ENCODE measurements at places on chromosomes 6 and 20.

GRCh38 chr20:13474467-13474866 is 164.3 kb downstream of the TASP1 start:
- no peak for DNase-seq

DNA sequence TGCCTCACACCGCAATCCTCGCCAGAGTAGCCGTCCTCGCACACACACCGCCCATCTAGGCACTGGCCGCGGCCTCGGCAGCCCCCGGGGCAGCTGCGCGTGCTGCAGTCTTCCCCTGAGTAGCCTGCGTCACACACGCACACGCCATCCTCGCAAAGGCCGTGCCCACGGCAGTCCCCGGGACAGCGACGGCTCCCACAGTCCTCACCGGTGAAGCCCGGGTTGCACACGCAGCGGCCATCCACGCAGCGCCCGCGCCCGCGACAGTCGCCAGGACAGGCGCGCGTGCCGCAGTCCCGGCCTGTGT is 13.1 kb downstream of the TNXB start:
- no peak for DNase-seq

GRCh38 chr6:163298079-163298830 is 116.3 kb upstream of the QKI start:
- DNase-seq, result no peak

- no peak for DNase-seq
These were observed 147.0 kb downstream of the FOXA2 start for GRCh38 chr20:22437354-22437753.

- DNase-seq, result no peak
These were observed 24.2 kb upstream of the TMX4 start for GRCh38 chr20:8043687-8044282.

- no peak for DNase-seq
These were observed 201.7 kb upstream of the PLCB4 start for GRCh38 chr20:8867038-8867740.

GRCh38 chr6:96917098-96917497 is 7.4 kb upstream of the KLHL32 start:
- no peak for DNase-seq

GRCh38 chr20:58344741-58345140 is 35.2 kb downstream of the RAB22A start:
- DNase-seq, result no peak

- DNase-seq, result no peak
These were observed 7.5 kb downstream of the BCAS1 start for GRCh38 chr20:54062812-54063280.

- DNase-seq, result no peak
These were observed 357.7 kb downstream of the PREX1 start for GRCh38 chr20:48470141-48470540.

DNA sequence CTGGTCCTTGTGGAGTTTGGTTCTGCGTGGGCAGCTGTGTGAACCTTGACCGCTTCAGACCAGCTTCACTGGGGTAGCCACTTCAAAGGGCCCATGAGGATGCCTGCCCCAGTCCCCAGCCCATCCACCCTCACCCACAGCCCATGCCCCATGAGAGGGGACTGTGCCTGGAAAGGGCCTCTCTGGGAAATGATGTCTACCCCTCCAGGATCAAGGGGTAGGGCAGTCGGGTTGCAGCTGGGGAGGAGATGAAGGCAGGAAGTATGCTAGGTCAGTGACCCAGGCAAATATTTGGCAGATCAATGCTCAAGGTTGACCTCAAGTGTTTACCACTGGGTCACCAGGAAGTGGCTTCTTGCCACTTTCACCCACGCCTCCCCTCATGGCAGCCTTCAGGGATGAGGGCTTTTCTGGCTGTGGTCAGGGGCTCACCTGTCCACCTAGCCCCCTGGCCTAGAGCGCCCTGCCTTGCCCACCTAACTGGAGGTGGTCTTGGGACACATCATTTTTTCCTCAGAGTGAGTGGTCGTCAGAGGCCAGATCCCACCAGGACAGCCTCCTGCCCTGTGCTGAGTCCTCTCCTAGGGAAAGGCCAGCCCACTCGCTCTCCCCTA is 109.5 kb downstream of the SNX5 start:
- DNase-seq, result no peak

- no peak for DNase-seq
These were observed 92.5 kb downstream of the SESN1 start for GRCh38 chr6:109002051-109002697.

DNA sequence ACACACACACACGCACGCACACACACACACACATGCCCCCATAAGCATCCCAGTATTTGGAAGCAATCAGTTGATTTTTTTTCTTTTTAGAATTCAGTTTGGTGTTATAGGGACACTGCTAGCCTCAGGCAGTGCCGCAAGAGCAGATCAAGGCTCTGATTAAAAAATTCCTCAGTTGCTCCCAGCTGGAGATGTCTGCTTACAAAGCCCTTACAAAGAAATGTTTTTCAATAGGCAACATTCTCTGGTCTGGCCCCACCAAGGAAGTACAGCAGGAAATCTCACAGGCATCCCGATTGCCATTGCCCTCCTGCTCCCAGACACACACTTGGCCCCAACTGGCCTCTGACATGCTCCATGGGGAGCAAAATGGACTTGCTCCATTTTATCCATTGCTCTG is 22.9 kb upstream of the CD83 start:
- DNase-seq, result no peak

- no peak for DNase-seq
These were observed 227.5 kb upstream of the MYLIP start for GRCh38 chr6:15901141-15902115.

DNA sequence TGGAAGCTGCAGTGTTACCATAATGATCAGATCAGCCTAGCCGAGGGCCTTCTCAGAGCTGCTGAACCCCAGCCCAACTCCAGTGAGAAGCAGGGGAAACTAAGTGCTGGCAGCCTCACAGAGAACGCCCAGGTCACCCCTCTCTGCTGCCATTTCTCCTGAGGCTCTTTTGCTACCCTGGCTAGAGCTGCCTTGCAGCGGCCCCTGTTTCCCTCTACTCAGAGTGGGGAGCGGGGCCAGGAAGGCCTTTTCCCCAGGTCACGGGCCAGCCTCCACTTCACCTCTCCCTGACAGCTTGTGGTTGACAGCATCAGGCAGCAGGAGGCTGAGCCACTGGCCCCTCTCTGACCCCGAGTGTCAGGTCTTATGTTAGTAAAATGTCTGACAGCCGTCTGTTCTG is 22.7 kb downstream of the ACTR5 start:
- no peak for DNase-seq

DNA sequence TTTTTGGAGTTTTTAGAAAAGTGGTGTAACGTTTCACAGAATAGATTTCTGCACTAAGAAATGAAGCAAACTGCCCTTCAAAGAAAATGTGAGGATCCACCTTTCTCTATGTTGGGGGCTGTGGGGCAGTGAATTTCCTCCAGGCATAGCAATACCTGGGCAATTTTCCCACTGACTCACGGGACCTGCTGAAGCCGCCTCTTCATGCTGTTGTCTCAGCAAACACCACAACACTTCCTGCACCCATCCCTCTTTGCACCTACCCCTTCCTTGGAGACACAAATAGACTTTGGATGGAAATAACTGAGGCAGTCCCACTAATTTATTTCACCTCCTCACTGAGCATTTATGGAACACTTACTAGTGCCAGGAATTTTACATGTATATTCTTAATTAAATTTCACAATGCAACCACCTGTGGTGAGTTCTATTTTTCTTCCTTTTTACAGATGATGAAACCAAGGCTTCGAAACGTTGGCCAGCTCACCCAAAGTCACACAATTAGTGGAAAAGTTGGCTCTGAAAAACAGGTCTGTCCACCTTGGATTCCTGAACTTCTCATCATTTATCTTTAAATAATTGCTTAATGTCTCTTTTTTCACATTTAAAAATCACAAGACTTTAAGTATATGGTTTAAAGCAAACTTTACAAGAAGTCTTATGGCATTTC is 17.2 kb upstream of the ADGRF1 start:
- no peak for DNase-seq

- no peak for DNase-seq
These were observed 182.4 kb downstream of the DLL1 start for GRCh38 chr6:170108456-170108855.

- no peak for DNase-seq
These were observed 25.4 kb downstream of the VEGFA start for GRCh38 chr6:43795421-43795820.

- DNase-seq, result no peak
These were observed 60.8 kb downstream of the TTI1 start for GRCh38 chr20:37972256-37973058.

- no peak for DNase-seq
These were observed 175.1 kb downstream of the PLCB4 start for GRCh38 chr20:9243986-9244385.

GRCh38 chr6:10945845-10946244 is 59.0 kb downstream of the SYCP2L start:
- DNase-seq, result no peak

DNA sequence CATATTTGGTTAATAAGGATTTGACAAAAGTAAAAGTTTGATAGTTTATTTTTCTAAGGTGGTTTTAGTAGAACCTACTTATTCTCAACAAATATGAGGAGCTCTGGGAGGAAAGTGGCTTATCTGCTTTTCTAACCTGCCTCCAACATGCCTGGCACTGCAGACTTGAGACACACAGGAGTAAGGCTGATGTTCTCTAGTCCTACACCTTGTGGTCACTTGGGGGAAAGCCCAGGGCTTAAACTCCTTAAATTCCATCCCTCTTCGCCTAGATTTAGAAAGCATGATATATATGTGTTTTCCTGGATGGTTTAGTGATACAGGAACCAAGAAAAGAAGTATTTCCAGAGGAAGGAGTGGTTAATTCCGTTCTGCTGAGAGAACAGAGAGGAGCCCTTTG is 39.9 kb upstream of the SAMD5 start:
- no peak for DNase-seq

GRCh38 chr6:122482750-122483080 is 11.1 kb upstream of the SERINC1 start:
- no peak for DNase-seq

DNA sequence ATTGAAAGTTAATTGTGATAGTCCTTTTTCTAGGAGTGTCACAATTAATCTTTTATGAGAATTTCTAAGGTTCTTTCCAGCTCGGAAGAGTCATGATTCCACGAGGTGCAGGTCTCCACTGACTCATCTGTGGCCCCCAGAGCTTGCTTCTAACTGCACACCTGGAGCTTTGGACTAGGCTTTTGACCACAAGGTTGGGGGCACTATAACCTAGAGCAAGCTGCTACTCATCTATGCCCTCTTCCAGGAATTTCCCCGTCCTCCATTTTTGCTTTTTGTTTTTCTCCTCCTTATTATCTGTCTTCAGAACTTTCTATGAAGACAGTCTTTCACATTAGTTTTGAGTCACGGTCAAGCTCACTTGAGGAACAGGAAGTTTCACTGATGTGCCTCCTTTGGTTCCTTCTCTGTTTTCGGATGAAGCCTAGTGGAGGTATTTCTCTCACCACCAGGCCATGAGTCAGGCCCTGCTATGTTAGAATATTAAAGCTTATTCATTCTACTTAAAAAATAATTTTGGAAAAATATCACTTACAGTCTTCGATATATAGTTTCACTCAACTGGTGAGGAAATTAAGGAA is 119.2 kb upstream of the INSM1 start:
- DNase-seq, result no peak

DNA sequence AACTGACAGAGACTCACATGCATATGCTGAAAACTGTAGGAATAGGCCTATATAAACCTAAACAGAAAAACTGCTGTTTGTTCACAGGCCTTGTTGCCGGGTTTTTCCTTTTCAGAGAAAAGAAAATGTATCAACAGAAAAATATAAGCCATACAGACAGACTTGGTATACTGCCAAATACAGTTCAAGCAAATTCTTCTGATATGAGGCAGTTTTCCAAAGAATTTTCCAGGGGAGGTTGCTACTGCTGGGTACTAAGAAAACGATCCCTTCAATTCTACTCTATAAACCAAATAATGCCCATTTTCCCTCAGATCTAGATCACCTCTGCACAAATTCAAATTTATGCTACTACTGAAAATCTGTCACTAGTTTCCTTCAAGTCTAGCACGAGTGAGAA is 59.4 kb downstream of the ME1 start:
- no peak for DNase-seq

DNA sequence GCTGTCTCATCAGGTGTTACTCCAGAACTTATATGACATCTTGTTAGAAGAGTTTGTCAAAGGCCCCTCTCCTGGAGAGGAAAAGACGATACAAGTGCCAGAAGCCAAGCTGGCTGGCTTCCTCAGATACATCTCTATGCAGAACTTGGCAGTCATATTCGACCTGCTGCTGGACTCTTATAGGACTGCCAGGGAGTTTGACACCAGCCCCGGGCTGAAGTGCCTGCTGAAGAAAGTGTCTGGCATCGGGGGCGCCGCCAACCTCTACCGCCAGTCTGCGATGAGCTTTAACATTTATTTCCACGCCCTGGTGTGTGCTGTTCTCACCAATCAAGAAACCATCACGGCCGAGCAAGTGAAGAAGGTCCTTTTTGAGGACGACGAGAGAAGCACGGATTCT is 43.7 kb upstream of the SMIM28 start:
- no peak for DNase-seq

DNA sequence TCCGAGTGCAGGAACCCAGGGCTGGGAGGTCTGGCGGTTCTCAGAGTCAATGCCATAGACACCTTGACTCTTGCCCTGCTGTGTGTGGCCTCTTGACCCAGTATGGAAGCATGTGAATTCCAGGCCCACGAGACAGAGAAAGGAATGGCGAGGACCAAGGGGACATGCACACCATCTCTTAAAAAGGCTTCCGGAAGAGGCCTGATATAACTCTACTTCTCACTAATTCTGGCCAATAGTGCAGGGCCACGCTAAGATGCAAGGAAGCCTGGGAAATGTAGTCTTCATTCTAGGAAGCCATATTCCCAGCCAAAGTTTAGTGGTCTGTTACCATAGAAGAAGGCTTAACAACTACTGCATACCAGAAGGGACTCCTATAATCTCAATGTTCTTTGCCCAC is 177.0 kb upstream of the KCNG1 start:
- no peak for DNase-seq

- no peak for DNase-seq
These were observed 171.1 kb downstream of the MCHR2 start for GRCh38 chr6:99822741-99823512.

GRCh38 chr6:36858407-36858981 is 16.1 kb downstream of the PPIL1 start:
- no peak for DNase-seq

DNA sequence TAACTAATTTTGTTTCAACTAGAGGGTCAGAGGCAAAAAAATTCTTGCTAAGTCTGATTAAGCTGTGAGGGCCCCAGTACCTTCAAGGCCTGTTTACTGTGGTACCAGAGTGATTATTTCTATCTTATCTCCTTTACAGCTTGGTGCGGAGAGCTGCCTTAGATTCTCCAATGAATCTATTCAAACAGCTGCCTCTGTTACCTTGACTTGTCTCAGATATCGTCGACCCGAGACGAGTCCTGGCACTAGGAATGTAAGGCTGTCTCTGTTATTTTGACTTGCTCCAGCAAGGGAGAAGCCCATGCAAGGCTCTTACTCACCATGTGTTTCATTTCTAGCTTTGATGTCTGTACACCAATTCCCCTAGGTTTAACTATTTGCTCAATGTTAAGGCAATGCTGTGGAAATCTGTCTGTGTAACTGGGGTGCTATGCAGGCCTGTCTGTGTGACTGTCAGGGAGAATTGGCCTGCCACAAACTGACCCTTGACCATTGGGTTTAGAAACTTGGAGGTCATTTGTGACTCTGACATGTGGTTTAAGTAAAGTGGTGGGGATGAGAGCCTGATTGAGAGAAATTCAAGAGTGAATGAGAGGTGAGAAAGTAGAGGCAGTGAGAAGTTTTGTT is 10.4 kb upstream of the FKBPL start:
- no peak for DNase-seq
